NCI-H82 (cell line): ENCODE measurements at places on chromosomes 2 and 18.

- DNase-seq, result no peak
These were observed 448.9 kb upstream of the SLC14A2 start for GRCh38 chr18:45166341-45166835.

- DNase-seq, result no peak
These were observed 143.9 kb downstream of the PXDN start for GRCh38 chr2:1600191-1601066.

DNA sequence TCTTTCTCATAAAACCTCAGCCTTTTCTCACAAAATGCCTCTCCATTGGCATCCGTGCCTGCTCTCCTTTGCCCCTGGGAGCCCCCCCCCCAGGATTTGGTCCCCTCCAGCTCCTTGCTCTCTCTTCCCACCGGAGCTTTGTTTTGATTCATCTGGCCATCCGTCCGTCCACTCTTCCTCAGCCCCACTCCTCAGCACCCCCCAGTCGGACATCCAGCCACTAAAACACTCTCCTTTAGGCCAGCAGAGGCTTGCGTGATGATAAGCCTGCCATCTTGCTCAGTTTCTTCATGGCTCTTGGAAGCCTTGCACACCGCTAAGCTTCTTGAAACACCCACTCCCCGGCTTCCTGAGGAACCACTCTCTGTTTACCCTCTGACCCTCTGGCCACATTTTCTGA is 31.5 kb upstream of the GNAL start:
- no peak for DNase-seq

DNA sequence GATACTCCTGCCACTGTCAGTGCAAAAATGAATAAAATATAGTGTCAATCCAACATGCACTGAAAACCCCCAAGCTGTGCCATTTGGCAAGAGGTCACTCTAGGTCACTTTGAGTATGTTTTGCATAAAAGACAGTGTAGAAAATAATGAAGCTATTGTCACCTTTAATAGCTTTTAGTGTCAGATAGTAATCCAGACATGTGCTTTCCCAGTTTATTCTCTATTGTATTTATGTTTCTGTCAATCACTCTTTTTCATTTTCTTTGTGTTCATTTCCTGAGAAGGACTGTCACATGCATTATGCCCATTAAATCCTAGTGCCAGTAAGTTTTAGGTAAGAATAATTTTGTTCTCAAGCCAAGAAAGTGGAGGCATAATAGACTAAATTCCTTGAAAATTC is 1073.9 kb upstream of the CDH2 start:
- DNase-seq, result no peak

- no peak for DNase-seq
These were observed 32.1 kb downstream of the HK2 start for GRCh38 chr2:74865770-74866674.

DNA sequence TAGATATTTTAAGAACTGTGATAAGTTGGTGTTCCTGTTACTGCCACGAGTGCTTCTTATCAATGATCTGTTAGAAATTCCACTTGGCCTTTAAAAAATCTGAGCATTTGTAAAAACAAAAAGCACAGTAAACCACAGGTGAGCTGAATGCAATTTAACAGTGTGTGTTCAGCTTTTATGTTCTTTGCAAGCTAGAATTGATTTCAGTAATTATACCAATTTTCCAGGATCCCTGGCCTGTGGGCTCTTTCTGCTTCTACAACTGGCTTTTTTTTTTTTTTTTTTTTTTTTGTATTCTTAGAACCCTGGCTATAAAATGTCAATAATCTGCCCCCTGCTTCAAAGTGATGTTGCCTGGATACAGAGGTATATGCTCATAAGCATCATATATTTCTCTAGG is 548.5 kb upstream of the SLC8A1 start:
- DNase-seq, result no peak

DNA sequence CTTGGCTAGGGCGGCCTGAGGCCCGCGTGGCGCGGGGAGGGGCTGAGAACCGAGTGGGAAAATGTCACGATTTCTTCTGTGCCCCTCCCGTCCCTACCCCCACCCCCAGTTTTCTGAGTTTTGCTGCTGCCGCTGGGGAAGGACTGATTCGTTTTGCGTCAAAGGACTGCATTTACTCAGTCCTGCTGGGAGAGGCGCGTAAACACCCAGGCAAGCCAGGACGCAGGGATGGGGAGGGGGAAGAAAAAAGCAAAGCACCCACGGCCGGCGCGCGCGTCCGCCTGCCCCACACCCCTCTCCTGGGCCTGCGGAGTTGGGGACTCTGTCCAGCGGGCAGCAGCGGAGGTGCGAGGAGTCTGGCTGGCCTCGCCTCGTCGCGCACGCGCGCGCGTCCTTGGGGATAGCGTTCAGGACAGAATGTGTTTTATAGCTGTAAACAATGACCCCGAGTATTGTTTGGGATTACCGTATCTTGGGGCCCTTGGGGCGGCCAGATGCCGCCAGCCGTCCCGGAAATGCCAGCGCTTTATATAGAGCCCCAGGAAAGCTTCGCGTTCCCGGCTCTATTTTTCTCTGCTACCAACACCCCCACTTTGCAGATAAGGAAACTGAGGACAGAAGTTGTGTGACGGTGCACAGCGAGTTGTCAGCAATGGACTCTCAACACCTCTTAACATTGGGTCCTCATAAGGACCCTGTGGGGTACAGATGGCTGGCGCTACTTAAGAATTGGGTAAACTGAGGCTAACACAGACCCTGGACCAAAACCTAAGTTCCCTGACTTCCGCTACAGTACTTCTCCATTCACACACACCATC is 1.7 kb upstream of the FOSL2 start:
- DNase-seq, result peak; percentile 18

- DNase-seq, result no peak
These were observed 40.2 kb downstream of the ZC3H15 start for GRCh38 chr2:186526281-186526680.

DNA sequence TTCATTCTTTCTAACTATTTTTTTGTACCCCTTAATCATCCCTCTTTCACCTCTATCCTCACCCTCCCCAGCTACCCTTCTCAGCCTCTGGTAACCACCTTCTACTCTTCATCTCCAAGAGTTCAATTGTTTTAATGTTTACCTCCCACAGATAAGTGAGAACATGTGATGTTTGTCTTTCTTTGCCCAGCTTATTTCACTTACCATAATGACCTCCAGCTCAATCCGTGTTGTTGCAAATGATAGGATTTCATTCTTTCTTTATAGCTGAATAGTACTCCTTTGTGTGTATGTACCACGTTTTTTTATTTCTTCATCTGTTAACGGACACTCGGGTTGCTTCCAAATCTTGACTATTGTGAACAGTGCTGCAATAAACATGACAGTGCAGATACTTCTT is 22.1 kb upstream of the TMEM37 start:
- DNase-seq, result no peak

GRCh38 chr2:237932731-237933131 is 34.1 kb upstream of the UBE2F start:
- no peak for DNase-seq

GRCh38 chr2:241087420-241088268 is 14.4 kb downstream of the MTERF4 start:
- DNase-seq, result no peak

- DNase-seq, result peak; percentile 46
These were observed 277.3 kb upstream of the FN1 start for GRCh38 chr2:215712871-215713790.

DNA sequence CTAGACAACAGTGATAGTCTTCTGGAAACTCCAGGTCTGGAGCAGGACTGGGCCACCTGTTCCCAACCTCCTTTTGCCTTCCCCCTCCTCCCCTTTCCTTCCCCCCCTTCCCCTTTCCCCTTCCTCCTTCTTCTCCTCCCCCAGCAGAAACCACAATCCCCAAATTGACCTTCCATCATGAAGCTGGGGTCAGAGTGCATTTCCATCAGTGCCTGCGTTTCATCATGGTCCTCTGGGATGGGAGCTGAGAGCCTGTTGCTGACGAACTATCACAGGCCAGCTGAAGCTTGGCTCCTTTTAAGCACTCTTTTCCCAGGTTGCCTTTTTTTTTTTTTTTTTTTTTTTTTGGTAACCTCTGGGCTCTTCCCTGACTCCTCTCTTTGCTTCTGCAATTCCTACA is 52.6 kb upstream of the SMAD2 start:
- DNase-seq, result no peak

DNA sequence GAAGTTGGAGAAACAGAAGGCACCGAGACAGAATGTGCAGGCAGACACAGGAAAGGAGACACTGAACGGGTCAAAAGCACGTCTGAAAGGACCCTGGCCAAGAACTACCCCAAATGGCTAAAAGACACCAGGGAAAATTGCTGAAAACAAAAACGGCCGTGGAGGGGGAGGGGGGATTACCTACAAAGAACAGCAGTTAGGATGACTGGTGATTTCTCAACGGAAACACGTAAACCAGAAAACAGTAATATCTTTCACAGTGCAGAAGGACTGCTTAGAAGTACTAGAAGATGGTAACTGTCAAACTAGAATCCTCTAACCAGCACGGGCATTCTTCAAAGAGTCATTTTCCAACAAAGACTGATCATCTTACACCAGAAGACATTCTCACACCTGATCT is 142.6 kb downstream of the HDAC4 start:
- DNase-seq, result no peak

DNA sequence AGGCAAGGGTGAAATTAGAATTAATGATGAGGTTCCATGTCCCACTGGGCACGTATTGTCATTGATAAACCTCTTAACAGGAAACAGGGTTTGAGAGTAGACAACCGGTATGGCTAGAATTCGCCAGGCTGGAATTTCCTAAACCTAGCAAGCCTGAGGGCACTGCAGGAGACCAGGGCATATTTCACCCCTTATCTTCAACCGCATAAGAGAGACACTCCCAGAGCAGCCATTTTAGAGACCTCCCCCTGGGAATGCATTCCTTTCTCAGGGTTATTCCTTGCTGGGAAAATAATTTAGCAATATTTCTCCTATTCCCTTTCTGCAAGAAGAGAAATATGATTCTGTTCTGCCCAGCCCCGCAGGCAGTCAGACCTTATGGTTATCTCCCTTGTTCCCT is 334.6 kb upstream of the LYPD1 start:
- peak; percentile 6 for DNase-seq

- DNase-seq, result no peak
These were observed 32.2 kb downstream of the RFX8 start for GRCh38 chr2:101442667-101443061.

DNA sequence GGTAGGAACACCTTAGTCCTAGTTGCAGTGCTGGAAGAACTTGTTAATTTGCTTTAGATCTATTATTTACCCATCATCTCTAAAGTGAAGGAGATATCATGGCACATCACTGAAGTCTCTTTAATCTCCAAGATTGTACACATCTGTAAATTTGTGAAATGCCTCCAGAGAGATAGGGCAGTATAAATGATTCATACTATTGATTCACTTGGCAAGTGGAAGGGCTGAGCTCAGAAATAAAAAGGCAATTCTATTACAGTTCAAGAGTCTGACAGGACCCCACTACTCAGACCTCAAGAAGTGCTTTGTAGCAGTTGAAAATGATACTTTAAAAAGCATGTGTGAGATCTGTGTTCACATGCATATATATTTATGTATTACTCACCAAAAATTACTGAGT is 489.3 kb downstream of the DCC start:
- no peak for DNase-seq

DNA sequence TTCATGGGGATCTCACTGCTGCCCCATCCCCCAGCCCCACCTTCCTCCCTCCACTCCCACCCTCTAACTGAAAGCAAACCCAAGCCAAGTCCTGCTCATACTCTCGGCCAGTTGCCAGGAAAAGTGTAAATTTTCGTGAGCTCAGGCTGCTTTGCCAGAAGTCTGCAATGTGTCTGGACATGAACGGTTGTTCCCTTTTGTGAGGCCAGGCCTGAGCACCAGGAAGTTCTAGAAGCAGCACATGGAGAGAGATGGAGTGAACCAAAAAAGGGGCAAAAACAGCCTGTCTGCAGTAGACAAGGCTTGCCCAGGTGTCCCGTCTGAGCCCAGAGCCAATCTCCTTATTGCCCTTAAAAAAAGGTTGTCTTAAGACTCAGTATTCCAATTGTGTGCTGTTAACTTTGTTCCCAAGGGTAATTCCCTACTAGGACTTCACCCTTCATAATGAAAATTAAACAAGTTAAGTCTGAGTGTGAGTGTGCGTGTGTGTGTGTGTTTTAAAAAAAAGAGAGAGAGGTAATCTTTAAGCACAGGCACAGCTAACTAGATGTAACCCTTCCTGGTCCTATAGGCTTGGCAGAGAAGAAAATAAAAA is 247.1 kb downstream of the BCL11A start:
- no peak for DNase-seq

DNA sequence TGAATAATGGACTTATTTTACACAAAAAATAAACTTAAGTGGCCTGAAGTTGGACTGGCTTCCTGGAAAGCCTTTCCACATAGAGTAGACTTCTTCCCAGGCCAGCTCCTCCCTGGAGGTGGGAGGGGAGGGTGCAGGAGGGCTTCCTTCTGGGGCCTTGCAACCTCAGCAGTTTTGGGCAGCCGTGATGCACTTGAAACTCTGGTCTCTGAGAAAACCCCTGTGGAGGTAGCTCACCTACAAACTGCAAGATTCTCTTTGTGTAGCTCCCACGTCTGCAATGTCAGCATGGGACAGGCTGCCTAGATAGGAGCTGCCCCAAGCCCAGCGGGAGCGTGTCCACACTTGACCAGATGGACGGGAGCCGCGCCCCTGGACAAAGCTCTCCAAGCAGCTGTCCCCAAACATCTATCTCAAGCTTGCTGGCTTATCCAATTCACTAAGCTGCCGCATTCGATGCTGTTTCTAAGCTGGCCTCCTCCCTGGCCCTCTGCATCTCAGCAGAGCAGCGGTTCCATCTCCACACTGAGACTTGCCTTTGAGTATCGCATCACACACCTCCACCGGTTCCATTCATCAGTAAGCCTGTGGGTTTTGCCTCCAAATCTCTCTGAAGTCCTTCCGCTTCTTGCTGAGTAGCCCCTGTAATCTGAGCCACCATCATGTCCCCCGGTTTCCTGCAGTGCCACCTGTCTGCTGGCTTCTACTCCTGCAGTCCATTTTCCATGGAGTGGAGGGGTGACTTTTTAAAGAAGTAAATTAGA is 1.6 kb upstream of the LPIN1 start:
- DNase-seq, result peak; percentile 80

- DNase-seq, result no peak
These were observed 125.2 kb upstream of the GAREM1 start for GRCh38 chr18:32595832-32596231.

DNA sequence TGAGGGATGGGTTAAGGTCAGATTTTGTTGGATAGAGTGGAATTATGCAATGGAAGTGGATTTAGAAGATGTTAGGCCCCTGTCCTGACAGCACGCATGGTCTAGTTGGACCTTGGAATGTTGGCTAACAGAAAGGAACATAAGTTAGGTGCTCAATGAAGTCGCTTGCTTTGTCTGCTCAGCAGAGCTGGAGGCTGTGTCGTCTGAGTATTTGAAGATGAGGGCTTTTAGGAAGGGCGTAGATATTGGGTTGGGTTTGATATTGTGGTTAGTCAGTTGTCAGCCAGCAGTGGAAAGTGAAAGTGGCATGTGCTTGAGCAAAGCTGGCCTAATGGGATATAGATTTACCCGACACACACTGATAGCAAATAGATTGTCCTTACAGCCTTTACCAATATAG is 239.3 kb downstream of the PRKCE start:
- DNase-seq, result peak; percentile 48

DNA sequence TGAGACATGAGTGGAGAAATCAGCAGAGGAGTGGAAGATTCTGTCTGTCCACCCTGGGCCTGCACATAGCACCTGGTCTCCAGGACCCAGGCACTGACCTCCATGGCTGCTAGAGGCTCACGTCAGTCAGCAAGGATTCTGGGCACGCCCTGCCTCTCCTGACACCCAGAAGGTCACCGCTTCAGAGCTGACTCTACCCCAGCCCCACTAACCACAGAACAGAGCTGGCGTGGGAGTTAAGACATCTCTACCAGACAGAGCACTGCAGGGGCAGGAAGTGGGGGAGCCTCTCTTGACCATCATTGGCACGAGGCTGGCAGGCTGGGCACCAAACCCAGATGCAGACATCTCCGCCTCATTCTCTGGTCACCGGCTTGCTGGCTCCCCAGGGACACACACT is 3.0 kb downstream of the ADCY3 start:
- DNase-seq, result no peak
